ENCODE measurements at places on chromosomes 3 and 15. TPM values are rescaled to one million over a fixed set of nuclear protein-coding genes. Genes with fewer than 3 reads are reported as not detected.

DNA sequence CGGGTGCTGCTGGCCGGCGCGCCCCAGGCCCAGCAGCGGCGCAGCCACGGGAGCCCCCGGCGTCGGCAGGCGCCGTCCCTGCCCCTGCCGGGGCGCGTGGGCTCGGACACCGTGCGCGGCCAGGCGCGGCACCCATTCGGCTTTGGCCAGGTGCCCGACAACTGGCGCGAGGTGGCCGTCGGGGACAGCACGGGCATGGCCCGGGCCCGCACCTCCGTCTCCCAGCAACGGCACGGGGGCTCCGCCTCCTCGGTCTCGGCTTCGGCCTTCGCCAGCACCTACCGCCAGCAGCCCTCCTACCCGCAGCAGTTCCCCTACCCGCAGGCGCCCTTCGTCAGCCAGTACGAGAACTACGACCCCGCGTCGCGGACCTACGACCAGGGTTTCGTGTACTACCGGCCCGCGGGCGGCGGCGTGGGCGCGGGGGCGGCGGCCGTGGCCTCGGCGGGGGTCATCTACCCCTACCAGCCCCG, 777 bp downstream of the LOXL1 start:
- no peak for DNase-seq

Gene ACTRT3
- total RNA-seq: 0.67 TPM

DNA sequence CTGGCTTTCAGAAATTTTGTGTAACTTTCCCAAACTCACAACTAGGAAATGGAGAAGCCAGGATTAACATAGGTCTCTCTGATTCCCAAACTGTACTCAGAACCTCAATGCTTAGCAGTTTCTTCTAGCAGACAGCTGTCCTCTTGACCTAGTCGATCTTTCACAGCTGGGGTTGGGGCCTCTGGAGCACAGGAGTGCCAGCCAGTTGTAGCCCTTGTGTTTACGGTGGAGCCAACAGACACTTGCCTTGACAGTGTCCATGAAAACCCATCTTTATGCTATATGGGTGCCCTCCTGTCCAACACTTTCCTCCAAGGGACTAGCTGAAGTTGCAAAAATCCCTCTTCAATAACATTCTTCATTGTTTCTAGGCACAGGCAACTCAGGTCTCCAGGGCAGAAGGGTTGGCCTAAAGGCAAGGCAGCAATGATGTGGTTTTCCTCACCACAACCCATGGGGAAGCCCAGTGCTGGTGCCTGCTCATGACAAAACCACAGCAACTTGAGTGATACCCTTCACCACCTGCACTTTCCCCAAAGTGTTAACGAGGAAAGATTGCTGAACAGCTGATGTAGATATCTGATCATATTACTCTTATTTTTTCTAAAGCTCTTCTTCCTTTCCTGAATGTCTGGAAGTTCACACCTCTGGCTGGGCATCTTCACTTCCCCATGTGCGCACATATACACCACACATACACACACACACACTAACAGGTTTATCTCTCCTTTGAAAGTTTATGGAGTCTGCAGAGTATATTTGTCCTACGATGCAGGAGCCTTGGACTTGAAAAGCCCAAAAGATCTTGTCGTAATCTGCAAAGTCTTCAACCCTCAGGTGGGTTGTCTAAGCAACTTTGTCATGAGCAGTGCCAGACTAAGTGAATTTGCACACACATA, 11.0 kb upstream of the KNG1 start:
- no peak for DNase-seq

DNA sequence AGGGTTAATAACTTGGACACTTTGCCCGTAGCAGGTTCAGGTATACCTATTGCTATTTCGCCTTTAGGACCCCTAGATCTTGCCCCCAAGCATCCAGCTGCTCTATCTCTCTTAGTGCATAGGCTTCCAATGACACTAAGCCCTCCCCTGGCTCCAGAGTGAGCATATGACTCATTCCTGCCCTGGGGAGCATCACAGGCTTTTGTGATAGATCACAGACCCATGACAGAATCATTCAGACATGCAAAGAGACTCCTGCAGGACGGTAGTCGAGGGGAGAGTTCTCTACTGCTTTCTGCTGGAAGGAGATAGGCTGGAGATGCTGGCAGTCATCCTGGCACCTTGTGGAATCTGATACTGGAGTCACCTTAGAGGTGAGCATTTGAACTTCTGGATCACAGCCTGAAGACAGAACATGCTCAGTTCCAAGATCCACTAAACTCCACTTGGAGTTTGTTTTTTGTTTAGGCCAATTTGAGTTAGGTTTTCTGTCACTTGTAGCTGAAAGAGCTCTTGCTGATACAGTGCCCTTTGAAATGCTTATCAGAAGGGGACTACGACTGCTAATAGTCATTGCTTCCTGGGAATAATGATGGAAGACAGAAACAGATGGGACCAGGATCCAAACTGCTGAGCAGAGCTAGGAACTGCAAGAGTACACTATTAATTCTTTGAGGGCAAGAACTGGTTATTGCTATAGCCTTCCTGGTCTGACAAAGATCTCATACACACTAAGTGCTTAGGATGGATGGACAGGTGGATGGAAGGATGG, 11.0 kb downstream of the LYSMD2 start:
- peak; percentile 80 for DNase-seq

- no peak for DNase-seq
Observed at GRCh38 chr3:152853196-152853595, 18.3 kb downstream of the P2RY1 start.

Gene ERICH6
- not detected for total RNA-seq

DNA sequence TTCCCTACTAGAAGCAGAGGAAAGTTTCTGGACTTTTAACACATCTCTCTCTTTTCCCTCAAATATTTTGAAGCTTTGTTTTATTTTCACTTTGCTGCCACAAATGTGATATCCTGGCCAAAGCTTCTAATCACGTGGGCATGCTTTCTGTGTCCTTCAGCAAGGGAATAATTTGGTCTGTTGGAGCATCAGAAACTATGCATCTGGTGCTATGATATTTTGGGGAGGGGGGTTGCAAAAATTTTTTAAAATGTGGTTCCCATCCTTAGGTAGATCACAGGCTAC, 254.2 kb downstream of the GAP43 start:
- no peak for DNase-seq

GRCh38 chr15:40309344-40309862, 1.7 kb upstream of the PLCB2 start:
- DNase-seq: no peak

DNA sequence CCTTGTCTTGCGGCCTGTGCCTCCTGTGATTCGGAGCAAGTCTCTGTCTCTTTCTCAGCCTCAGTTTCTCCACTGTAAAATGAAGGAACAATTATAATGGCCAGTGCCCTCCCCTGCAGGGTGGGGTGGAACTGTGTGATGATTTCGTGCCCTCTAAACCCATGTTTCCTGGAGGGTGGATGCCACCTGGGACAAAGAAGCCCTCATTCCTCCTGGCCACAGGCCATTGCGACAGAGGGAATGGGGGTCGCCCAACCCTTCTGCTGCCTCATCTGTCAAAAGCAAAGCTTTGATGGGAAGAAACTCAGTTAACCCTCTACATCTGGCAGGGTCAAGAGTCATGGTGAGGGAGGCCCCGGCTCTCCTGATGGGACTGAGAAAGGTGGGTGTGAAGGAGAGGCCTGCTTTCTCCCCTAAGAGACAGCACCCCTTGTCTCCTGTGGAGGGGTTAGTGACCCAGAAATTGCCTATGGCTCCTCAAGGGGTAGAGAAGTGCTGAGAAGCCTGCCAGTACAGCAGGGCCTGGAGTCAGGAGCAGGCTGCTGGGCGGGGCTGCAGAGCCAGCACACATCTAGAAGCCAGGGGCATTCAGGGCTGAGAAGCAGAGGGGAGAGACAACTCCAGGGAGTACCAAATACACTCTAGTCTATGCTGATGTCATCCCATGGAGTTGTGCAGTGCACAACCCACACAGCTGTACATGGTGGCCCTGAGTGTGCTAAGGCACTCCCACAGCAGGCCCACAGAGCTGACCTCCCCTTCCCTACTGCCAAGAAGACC, 61.0 kb downstream of the PLXNA1 start:
- no peak for DNase-seq

GRCh38 chr15:72155635-72156616, 37.7 kb downstream of the SENP8 start:
- peak; percentile 83 for DNase-seq

- no peak for DNase-seq
Observed at GRCh38 chr3:140308535-140308934, 369.3 kb upstream of the TRIM42 start.

GRCh38 chr3:141124715-141125114, 73.6 kb downstream of the SPSB4 start:
- DNase-seq: no peak

DNA sequence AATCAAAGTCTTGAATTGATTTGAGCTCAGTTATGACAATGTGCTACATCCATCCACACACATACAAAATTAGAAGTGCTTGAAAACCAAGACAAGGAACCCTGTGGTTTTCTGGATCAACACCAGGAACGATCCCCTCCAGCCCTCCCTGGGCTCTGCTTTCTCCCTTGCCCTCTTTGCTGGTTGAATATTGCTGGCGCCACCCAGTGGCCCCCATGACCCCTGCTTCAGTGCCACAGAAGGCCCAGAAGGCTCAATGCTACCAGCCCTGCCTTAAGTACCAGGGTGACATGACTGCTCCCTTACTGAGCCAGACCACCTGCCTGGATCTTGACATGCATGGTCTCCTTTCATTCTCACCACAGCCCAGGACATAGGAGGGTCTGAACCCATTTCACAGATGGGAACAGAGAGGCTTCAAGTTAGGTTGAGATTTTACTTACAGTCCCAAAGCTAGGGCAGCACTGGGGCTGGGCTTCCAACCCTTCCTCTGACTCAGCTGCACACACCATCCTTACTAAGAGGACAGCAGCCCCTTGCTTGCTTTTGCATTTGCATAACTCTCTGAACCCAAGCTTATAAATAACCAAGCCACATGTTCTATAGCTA, 15.0 kb downstream of the IL12A start:
- DNase-seq: peak; percentile 38

GRCh38 chr15:91541286-91541685, 312.2 kb upstream of the SLCO3A1 start:
- no peak for DNase-seq

DNA sequence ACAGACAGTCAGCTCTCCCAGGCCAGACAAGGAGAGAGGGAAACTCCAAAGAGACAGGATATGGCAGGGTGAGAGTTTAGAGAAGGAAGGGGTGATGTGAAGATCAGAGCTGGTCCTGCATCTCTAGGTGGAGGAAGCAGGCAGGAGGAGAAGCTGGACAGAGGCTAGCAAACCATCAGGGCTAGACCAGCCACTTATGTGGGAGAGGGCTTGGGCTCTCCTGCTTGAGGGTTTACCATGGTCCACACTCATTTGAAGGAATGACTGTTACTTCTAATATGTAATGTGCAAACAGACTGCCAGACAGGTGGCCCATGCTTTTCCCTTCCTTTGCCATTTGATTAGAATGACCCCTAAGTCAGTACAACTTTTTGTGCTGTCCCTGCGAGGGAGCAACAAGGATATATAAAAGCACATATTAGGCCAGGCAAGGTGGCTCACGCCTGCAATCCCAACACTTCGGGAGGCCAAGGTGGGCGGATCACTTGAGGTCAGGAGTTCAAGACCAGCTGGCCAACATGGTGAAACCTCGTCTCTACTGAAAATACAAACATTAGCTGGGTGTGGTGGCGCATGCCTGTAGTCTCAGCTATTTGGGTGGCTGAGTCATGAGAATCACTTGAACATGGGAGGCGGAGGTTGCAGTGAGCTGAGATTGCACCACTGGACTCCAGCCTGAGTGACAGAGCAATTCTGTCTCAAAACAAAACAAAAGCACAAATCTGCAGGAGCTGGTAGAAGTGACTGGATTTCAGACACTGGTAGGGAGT, 41.0 kb upstream of the MANF start:
- peak; percentile 82 for DNase-seq

Gene ANKRD34C
- total RNA-seq: not detected

DNA sequence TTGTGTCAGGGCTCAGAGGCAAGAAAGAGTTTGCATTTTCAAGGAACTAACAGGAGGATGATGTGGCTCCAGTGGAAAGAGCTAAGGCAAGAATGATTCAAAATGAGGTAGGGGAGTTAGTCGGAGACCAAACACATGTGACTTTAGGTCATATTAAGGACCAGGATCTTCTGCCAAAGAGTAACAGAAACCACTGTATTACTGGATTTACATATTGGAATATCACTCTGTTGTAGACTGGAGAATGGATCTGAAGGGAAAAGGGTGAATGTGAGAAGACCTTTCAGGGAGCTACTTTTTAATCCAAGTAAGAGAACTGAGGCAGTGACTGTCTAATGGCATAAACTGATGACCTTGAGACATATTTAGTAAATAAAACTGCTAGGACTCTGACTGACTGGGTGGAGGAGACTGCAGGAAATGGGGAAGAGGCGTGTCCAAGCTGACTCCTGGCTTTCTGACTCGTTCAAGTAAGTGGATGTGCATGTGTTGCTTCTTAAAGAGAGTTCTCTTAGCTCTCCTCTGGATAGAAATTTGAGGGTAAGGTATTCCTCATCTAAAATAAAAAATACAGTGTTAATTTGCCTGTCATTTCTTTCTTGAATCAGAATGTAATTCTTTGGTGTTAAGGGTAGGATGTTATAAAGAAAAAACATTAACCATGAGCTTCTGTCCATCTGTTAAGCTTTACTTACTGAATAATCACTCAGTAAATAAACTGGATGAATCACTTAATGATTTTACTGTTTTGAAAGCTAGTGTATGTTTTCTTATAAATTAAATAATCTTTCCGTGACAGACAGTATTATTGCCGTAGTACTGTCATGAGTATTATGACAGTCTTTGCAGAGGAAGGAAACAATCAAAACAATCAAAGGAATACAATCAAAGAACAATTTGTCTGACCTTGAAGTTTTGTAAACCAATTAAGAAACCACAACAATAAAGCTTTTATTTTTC, 58.3 kb upstream of the CFAP20DC start:
- DNase-seq: no peak

- DNase-seq: no peak
Observed at GRCh38 chr3:32998631-32999451, 47.4 kb downstream of the CCR4 start.

- no peak for DNase-seq
Observed at GRCh38 chr3:152352554-152352953, 83.8 kb downstream of the MBNL1 start.

Gene KBTBD13
- total RNA-seq: not detected

- no peak for DNase-seq
Observed at GRCh38 chr15:47246317-47246716, 471.0 kb upstream of the SEMA6D start.

Gene BMF
- 0.32 TPM for total RNA-seq

GRCh38 chr15:100373120-100373896, 31.5 kb upstream of the ADAMTS17 start:
- DNase-seq: no peak

DNA sequence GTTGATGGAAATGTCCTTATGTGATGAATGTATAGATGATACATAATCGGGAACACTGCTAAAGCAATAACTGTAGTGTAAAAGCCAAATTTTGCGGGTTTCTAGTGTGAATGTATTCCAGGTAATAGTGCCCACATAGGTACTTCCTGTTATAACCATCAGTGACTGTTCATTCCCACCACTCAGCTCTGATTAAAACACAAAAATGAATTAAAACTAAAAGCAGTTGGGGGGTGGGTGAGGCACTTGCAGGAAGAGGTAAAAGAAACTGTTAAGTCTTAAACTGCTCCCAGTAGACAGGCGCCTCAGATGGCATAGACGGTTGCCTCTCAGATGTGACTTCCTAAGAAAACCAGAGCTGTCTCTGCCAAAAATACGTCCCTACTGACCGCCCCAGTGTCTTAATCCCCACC, 893 bp upstream of the MTHFS start:
- no peak for DNase-seq

Gene GPR15
- not detected for total RNA-seq

GRCh38 chr3:39150148-39150802, 3.1 kb downstream of the CSRNP1 start:
- no peak for DNase-seq

Measured in NCI-H460 (cell line).